ENCODE measurements at places on chromosomes 6 and 20.

DNA sequence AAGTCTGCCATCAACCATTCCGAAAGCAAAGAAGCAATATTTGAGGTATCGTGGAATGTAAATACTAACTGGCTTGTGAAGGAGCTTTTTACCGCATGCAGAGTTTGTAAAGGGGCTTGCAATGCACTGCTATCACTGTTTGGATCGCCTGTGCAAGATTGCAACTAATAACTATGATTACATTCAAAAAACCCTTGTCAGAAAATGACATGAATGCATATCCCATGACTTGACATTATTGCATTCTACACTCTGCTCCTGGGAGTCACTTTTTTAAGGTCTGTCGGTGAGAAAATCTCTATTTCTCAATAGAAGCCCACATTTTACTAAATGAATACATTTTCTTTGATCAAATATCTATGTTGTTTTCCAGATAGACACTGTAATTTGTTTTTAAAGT lies 335.4 kb upstream of the SPTLC3 start:
- no peak for DNase-seq

- no peak for DNase-seq
Observed at GRCh38 chr6:2186516-2186915, 58.9 kb downstream of the GMDS start.

- DNase-seq, result no peak
Observed at GRCh38 chr20:3085571-3086072, 1.1 kb upstream of the AVP start.

- no peak for DNase-seq
Observed at GRCh38 chr6:101482606-101483005, 89.1 kb downstream of the GRIK2 start.

DNA sequence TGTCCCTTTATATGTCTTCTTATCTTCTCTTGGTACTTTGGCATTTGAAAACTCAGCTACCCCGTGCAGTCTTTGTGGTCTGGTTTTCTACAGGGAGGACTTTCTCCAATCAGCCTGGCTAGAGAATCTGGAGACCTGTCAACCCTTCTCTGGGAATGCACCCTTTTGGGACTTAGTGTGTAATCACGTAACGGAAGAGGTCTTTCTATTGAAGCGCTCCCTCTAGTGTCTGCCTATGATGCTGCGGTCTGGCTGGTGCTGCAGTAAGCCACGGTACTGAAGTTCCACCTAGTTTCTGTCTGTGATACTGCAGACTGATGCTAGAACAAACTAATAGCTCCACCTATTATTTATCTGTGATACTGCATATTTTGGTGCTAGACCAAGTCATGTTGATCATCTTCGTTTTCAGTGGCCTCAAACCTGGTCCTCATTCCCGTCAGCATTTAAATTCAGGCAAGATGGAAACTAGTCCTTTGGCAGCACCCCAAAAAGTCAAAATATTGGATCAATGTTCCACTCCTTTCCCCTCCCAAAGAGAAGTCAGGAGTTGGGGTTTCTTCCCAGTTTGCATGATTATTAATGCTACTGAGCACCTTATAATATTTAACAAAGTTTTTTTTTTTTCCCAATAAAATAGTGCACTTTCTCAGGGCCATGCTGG lies 12.5 kb upstream of the SIRPB2 start:
- DNase-seq, result peak; percentile 71

DNA sequence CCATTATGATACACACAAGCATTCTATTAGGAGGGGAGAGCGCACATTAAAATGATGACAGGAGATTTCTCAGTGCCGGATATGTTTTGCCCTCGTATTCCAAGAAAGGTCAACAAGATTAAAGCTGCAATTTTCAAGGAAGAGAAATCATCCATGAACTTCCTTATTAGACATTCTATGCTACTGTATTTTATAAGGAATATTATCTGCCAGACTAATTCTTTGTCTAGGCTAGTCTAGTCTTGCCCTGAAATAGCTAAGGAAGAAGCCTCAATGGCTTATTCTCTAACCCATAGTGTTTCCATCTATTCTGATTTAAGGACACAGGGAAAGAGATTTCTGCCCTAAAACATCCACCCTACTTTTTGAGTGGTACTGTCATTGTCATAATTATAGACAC lies 315.4 kb downstream of the ADGRG6 start:
- DNase-seq, result no peak

- no peak for DNase-seq
Observed at GRCh38 chr6:159035891-159036290, 8.9 kb downstream of the TAGAP start.
